NCI-H187 (cell line): ENCODE measurements at places on chromosomes 3 and 15.
A peak's percentile ranks its signal among the peaks of the same experiment; 100 is the strongest.

- no peak for DNase-seq
Observed at GRCh38 chr3:127073941-127074820, 91.3 kb downstream of the PLXNA1 start.

- no peak for DNase-seq
Observed at GRCh38 chr15:80777137-80777536, 2.0 kb upstream of the CEMIP start.

DNA sequence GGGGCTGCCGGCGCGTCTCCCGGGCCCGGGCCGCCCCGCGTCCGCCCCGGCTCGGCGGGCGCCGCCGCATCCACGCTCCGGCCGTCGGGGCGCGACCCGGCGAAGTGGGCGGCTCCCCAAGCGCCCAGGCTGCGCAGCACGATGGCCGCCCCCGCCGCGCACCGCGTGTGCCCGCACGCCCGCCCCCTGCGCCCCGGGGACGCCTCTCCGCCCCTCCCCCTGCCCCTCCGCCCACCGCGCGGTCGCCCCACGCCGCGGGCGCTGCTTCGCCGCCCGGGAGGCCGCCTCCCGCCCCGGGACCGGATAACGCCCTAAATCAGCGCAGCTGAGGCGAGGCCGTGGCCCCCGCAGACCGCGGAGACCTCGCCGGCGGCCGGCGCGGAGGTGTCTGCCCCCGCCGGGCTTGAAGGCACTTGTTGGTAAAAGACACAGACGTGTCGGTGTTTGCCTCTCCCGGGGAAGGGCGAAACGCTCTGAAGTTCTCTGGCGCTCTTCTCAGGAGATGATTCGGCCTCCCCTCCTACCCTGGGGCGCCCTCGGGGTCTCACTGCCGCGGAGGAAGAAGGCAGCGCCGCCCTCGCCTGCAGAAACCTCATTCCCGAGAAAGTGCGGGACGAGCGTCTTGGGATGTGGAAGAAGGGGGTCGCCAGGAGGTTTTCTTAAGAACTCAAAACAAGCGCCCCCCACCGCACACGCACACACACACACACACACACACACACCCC is at the start of gene BNC1:
Gene BNC1, minus strand, starts transcription at position 106 of the 725 bp plus-strand sequence. Its CDS starts 36 bp downstream, at position 70.
- no peak for DNase-seq

DNA sequence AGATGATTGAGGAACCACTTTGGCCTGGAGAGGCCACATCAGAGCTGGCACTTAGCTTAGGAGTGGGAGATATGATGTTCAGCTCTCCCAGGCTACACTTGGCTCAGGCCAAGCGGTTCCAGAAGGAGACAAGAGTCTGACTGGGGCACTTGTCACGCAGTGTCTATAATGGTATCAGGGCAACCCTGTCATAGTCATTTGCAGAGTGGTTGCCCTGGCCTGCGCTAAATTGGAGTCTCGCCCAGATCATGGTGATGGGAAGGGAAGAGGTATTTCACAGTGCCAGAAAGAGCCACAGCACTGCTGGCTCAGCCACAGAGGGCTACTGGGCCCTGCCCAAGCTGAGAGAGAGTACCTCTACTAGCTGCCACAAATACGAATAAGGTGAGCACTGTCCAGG is 186.9 kb upstream of the CRBN start:
- peak; percentile 62 for DNase-seq

DNA sequence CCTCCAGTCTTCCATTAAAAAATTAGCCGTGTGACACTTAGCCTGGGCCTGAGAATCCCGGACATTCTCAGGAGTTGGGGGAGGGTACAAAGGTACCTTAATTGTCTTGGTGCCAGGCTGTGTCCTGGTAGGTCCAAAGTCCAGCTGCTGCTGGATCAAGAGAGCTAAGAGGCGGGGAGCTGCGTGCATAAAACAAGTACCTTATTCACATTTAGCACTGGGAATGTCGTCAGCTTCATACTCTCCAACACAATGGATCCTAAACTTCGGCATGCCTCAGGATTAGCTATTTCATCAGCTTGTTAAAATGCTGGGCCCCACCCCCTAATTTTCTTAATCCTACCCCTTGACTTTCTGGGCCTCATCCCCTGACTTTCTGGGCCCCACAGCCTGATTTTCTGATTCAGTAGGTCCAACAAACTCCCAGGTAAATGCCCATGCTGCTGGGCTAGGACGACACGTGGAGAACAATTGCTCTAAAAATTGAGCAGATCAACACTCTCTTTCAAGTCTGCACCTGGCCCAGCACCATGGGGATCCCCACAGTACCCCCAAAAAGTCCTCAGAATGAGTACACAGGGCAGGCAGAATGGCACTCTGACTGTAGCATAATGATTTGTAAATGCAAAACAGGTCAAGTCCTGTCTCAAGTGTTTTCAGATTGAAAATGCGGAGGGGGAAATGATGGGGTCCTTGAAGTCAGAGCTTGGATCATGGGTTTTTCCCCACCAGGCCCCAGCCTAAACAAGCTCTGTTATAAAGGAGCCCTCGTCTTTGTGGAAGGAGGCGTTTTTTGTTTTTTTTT is 5.6 kb upstream of the AEN start:
- no peak for DNase-seq

GRCh38 chr3:70970171-70970570 is 613.4 kb downstream of the FOXP1 start:
- no peak for DNase-seq

DNA sequence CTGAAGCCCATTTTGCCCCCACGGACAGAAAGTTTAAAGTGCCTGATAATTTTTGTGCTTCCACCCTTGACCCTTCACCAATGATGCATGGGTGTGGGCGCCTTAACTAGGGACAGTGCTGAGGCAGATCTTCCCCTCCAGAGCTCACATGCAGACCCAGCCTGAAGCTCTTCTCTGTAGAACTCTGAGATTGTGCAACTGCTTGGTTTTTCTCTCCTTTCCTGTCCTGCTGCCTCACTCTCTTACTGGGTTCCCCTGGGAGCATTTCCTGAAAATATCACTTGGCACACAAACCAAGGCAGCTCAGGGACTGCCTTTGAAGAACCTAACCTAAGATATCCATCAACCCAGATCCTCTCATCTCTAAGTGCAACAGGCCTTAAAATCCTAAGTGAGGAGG is 220.3 kb upstream of the STT3B start:
- no peak for DNase-seq

DNA sequence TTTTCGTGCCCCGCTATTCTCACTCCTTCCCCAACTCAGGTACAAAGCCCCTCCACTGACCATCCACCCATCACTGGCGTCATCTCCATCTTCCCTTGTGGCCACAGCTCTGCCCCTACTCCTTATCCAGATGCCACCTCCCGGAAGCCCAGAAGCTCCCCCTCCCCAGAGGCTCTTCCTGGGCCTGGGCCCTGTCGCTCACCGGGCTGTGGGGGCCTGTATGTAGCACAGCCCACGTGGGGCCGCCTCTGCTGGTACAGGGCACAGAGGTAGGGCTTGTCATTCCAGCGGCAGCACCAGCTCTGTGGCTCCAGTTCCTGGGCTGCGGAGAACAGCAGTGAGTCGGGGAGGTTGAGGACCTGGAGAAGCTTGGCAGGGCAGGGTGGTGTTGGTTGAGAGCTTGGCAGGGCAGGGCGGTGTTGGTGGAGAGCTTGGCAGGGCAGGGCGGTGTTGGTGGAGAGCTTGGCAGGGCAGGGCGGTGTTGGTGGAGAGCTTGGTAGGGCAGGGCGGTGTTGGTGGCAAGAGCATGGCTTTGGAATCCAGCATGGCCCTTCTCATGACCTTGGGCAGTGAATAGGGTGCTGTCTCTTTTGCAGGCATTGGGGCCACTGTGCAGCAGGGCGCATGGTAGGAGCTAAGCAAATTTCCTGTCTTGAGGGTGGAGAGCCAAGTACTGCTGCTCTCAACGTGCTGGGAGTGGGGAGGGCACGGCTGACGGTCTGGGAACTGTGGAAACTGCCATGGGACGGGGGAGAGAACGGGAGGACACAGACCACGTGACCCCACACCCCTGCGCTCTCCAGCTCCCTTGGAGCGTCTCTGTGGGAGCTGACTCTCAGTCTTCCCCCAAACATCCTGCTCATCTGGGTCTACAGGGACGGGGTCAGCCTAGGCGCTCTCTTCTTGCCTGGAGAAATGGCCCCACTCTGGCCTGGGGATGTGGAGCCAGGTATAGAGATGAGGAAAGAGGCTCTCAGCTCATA is 43.4 kb downstream of the MUC20 start:
- DNase-seq: no peak

- DNase-seq: no peak
Observed at GRCh38 chr3:73115806-73116205, 54.3 kb downstream of the EBLN2 start.

DNA sequence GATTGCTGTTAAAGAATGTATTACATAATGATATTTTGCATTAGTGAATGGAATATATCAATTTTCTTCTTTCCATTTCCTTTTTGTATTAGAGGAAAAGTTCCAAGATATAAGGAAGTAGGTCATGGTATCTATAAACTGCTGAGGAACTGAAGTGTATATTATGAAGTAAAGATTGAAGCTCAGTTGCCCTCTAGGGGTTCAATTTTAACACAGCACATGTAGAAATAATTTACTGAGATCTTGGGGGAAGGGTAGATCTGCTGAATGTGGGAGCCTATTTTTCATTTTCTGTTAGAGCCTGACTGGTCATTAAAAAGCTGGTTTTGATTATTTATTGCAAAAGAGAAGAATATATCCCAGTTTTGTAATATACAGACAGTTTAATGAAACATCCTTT is 45.2 kb downstream of the CMC1 start:
- DNase-seq: no peak

DNA sequence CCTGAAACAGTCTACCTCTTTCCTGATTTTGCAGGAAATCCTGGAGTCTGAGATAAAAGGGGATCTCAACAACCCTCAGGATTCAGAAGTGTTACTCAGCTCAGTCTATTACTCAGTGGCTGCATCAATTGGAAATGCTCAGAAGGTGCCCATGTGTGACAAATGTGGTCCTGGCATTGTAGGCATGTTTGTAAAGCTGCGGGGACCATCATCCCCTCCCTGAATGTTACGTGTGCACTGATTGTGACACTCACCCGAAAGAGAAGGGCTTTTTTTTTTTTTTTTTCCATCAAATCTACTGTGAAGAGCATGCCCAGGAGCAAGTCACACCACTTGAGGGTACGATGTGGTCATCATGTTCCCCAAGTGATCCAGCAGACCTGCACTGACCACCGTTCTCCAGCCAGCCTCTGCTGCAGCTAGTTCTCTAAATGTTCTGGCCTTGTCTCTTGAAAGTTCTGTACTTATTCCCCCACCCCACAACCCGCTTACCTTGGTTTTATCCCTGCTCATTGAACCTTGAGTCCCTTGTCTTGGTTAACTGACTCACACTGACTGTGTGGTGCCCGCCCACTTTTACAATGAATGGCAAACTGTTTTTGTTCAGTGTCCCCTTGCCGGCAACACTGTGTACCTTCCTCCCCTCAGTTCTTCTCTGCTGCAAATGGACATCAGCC is 19.8 kb downstream of the ST3GAL6 start:
- no peak for DNase-seq

DNA sequence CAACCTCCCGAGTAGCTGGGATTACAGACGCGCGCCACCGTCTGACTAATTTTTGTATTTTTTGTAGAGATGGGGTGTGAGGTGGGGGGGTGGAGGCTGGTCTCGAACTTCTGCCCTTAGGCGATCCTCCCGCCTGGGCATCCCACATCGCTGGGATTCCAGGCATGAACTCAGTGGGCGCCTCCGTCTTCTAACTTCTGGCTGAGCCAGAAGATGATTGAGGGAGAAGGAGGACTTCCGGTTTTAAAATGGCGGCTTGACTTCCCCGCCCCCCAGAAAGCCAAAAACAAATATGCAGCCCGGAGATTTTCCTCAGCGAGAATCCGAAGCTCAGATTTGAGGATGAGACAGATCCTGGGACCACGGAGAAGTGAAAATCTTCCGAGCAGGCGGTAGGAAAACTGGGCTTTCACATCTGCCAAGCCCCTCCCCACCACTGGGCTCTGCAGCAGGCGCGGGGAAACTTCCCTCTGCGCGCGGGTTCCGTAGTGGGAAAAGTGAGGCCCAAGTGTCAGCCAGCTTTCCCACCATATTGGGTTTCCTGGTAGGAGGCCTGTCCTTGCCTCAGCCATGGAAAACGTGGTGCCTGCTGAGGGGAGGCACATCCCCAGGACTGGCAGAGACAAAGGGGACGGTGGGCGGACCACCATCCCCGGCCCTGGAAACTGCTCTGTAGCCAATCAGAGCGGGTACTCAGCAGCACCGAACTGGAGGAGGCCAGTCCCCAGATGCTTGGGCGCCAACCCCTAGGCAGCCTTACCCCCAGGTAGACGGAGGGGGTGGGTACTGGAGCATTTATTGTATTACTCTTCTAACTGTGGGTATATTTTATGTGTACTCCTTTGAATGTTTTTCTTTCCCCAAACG is 17.3 kb downstream of the CHST14 start:
- DNase-seq: no peak

GRCh38 chr15:73809728-73810501 is 56.8 kb upstream of the INSYN1 start:
- DNase-seq: no peak

GRCh38 chr3:58200846-58201355 is 9.9 kb downstream of the DNASE1L3 start:
- no peak for DNase-seq

DNA sequence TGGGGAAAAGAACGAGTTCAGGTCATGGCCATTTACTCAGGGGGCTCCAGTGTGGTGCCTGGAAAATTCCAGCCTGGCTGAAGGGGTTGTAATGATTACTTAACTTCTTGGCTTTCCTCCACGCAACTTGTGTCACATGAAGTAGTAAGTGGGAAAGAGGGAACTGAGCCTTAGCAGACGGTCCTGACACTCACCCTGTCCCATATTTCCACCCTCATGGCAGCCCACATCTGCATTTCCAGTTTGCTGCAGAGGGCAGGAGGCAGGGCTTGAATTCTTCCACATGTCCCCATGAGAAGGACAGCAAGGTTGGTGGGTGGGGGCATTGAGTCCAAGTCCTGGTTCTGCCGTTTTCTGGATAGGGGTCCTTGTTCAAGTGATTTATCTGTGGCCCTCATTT is 7.8 kb upstream of the CAMP start:
- DNase-seq: no peak

DNA sequence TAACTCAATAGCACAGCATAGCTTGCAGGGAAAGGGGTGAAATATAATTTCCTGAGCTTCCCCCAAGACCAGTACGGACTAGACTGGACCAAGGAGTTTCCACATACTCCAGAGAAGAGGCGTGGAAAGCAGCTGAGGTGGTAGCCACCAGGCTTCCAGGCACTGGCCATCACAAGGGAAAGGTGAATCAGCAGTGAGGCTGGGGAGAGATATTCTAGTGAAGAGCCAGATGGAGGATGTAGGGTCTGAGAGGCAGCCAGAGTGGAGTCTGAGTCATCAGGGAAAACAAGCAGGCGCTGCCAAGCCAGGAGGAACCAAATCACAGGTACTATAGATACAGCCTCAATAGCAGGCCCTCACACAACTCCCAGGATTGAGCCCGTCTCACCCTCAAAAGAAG is 9.6 kb upstream of the RASA2 start:
- no peak for DNase-seq

DNA sequence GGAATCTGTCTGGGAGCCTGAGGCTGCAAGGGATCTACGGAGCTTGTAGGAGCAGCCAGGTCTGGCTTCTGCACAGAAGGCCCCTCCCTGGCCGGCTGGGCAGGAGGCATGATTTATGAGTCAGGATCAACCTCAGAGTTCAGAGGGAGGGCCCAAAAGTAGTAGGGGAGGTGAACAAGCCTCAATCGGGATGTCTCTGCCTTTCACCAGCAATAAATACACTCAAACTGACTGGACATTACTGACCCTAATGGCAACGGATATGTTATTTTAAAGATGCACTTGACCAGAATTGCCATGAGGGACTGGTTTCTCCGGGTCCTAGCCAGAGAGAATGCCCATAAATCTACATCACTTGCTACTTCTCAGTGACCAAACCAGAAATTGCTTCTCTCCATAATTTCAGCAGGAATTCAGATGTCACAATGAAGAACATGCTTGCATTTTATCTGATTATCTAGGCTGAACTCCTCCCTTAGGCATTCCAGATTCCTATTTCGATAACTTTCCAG is 109.6 kb upstream of the LMOD3 start:
- no peak for DNase-seq
